Pancreas (tissue), 10 donors: ENCODE measurements at places on chromosomes 2 and 18. TPM values are rescaled to one million over a fixed set of nuclear protein-coding genes. Genes with fewer than 3 reads are reported as not detected.

DNA sequence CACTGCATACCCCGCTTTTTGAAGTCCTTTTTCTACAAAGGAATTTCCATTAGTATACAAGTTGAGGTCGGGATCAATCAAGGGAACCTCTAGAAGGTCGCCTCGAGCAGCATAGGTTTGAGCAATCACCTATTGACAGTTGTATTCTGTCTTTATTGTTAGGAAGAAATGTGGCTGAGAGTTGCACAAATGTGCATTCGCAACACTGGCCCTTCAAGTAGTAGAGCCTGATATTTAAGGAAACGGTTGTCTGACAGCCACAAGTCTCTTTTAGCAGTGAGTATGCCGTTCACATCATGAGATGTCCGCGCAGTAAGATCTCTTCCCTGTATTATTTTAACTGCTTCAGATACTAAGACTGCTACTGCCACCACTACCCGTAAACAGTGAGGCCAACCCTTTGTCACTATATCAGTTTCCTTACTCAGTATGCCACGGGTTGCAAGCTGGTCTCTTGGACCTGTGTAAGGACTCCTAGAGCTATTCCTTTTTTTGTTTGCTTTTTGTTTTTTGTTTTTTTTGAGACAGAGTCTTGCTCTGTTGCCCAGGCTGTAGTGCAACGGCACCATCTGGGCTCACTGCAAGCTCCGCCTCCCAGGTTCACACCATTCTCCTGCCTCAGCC is 10.0 kb upstream of the STARD7 start:
- H3K27ac ChIP-seq = no peak overlapping the region
- no peak for DNase-seq
- H3K27me3 ChIP-seq = no peaks in the 10 kb centered on the region
- H3K4me1 ChIP-seq = no peaks in the 10 kb centered on the region

- H3K4me1 ChIP-seq = no peaks in the 10 kb centered on the region
- no peak overlapping the region for H3K27ac ChIP-seq
- no peak for DNase-seq
- H3K36me3 ChIP-seq = no peaks in the 10 kb centered on the region
Observed at GRCh38 chr2:195899226-195899625, 169.4 kb downstream of the DNAH7 start.

DNA sequence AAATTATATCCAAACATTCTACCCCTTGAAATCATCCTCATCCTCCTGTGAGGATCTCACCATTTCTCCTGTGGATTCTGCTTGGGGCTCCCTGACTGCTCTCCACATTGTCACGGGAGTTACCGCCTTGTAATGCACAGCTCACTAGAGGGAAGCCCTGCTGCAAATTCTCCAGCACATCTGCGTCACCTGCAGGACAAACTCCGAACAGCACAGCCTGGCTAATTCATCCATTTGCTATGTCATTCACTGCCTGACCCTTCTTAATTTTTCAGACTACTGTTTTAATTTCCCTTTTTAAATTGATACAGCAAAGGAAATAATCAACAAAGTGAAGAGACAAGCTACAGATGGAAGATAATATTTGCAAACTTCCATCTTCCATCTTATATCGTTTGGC is 627.4 kb downstream of the FBXO15 start:
- H3K27me3 ChIP-seq = no peaks in the 10 kb centered on the region
- no peak for DNase-seq
- H3K27ac ChIP-seq = no peak overlapping the region
- no peaks in the 10 kb centered on the region for H3K36me3 ChIP-seq
- H3K4me1 ChIP-seq = no peaks in the 10 kb centered on the region

DNA sequence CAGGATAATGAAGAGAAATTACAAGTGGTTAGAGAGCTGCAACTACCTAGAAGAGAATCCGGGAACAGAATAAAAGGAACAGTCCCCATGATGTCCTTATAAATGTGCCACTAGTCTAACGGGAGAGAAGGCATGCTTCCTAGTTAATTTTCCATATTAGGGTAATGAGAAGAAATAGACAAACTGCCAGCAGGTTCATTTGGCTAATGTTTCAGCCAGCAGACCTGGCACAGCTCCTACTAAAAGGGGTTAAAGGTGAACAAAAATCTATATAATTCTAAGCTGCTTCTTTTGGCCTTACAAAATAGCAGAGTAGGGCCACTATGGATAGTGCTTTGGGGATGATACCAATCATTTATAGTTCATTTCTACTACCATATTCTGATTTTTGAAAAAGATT is 845.3 kb upstream of the GCFC2 start:
- no peak overlapping the region for H3K27ac ChIP-seq
- no peaks in the 10 kb centered on the region for H3K4me1 ChIP-seq
- no peaks in the 10 kb centered on the region for H3K27me3 ChIP-seq

GRCh38 chr2:86000131-86000937 is 105.4 kb downstream of the POLR1A start:
- no peak overlapping the region for H3K4me3 ChIP-seq
- no peaks in the 10 kb centered on the region for H3K27me3 ChIP-seq
- no peak overlapping the region for H3K27ac ChIP-seq

DNA sequence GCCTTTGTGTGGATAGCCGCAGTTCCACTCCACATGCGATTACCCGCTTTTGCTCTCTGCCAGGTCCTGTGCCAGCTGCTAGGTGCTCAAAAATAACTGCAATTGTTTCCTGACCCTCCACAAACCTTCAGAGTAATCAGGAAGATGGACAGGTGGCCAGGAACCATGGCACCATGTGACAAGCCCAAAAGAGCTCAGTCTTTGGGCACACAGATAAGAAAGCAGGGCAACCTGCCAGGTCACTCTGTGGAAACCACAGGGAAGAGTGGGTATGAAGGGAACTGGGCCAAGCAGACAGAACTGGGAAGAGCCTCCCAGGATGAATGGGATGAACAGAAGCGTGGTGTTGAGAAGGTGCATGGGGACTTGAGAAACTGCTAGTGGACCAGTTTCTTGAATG is 79.4 kb upstream of the AGAP1 start:
- no peak overlapping the region for H3K4me3 ChIP-seq
- peak overlapping the region; percentile 71 for H3K27ac ChIP-seq
- peaks cover 9% of the 10 kb centered on the region for H3K4me1 ChIP-seq
- no peaks in the 10 kb centered on the region for H3K27me3 ChIP-seq
- no peak for DNase-seq

GRCh38 chr2:88160517-88160916 is 9.6 kb upstream of the THNSL2 start:
- H3K27me3 ChIP-seq = no peaks in the 10 kb centered on the region
- DNase-seq = no peak
- no peaks in the 10 kb centered on the region for H3K4me1 ChIP-seq

DNA sequence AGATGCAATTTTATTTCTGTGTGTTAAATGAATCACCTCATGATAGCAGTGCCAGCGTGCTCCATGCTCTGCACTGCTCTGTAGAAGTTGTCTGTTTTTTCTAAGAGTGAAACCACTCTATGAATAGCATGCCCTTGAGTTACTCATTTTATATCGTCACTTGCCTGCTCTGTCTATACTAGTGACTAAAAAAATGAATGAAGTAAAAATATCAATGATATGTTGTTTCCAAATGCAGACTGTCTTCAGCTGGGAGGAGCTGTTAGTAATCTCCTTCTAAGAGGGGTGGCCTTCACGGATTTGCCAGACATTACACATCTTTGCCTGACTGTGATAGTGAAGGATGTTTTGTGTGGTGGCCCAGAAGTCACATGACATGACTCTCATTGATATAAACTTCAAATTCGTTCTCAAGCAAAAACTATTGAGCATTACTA is 852.1 kb downstream of the CNTNAP5 start:
- H3K4me3 ChIP-seq = no peak overlapping the region
- H3K27ac ChIP-seq = no peak overlapping the region
- no peaks in the 10 kb centered on the region for H3K27me3 ChIP-seq
- no peak for DNase-seq
- H3K4me1 ChIP-seq = peaks cover 14% of the 10 kb centered on the region
- no peaks in the 10 kb centered on the region for H3K36me3 ChIP-seq

DNA sequence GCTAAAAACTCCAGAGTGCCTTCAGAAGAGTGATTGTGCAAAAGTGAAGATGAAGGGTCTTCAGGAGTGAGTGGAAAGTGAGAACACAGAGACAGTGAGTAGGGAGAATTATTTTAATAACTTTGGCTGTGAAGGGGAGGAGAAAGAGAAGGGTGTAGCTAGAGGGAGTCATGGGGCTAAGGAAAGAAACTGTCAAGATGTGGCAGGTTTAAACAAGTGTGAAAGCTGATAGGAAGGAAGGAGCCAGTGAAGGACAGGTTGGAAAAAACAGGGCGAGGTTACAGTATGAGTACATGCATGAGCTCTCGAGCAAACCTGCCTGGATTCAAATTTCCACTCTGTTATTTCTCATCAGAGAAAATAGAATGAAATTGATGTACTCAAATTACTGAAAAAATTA is 17.8 kb downstream of the IL1F10 start:
- H3K27ac ChIP-seq = no peak overlapping the region
- H3K4me1 ChIP-seq = no peaks in the 10 kb centered on the region
- no peak for DNase-seq
- no peaks in the 10 kb centered on the region for H3K27me3 ChIP-seq

- no peak overlapping the region for H3K4me3 ChIP-seq
- no peaks in the 10 kb centered on the region for H3K4me1 ChIP-seq
- no peaks in the 10 kb centered on the region for H3K27me3 ChIP-seq
- no peak for DNase-seq
- H3K36me3 ChIP-seq = no peaks in the 10 kb centered on the region
Observed at GRCh38 chr2:159938395-159938794, 124.0 kb downstream of the PLA2R1 start.

GRCh38 chr2:110157153-110157793 is 41.7 kb upstream of the MALL start:
- H3K27me3 ChIP-seq = no peaks in the 10 kb centered on the region
- H3K36me3 ChIP-seq = no peaks in the 10 kb centered on the region
- no peak for DNase-seq
- no peak overlapping the region for H3K27ac ChIP-seq
- H3K4me1 ChIP-seq = no peaks in the 10 kb centered on the region

DNA sequence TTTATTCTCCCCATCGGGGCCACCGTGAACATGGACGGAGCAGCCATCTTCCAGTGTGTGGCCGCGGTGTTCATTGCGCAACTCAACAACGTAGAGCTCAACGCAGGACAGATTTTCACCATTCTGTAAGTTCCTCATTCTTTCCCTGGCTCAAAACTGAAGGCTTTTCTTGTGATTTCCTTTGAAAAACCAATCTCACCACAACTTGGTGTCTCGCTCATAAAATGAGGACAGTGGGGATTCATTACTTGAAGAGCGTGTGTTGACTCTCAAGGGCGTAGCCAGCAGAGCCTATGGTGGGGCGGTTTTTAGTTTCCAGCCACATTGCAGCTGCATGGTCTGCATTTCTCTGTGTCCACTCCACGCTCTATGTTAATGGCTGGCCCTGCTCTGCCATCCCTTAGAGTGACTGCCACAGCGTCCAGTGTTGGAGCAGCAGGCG is 29.0 kb downstream of the SLC1A4 start:
- no peaks in the 10 kb centered on the region for H3K4me1 ChIP-seq
- no peaks in the 10 kb centered on the region for H3K36me3 ChIP-seq
- no peak overlapping the region for H3K27ac ChIP-seq
- DNase-seq = no peak

GRCh38 chr2:226579519-226579918 is 220.1 kb downstream of the IRS1 start:
- H3K4me1 ChIP-seq = no peaks in the 10 kb centered on the region
- H3K36me3 ChIP-seq = no peaks in the 10 kb centered on the region
- H3K27me3 ChIP-seq = no peaks in the 10 kb centered on the region
- no peak overlapping the region for H3K4me3 ChIP-seq
- H3K27ac ChIP-seq = no peak overlapping the region

- no peak overlapping the region for H3K27ac ChIP-seq
- DNase-seq = no peak
Observed at GRCh38 chr2:236977063-236977851, 108.4 kb upstream of the COPS8 start.

GRCh38 chr2:98882971-98883779 is 52.9 kb downstream of the CRACDL start:
- no peak for DNase-seq
- H3K27me3 ChIP-seq = no peaks in the 10 kb centered on the region
- H3K4me3 ChIP-seq = no peak overlapping the region
- no peak overlapping the region for H3K27ac ChIP-seq

GRCh38 chr2:50641633-50642032 is 390.3 kb downstream of the NRXN1 start:
- no peak overlapping the region for H3K4me3 ChIP-seq
- H3K4me1 ChIP-seq = no peaks in the 10 kb centered on the region
- no peak overlapping the region for H3K27ac ChIP-seq
- DNase-seq = no peak
- H3K27me3 ChIP-seq = no peaks in the 10 kb centered on the region

GRCh38 chr18:43507842-43508481 is 230.7 kb upstream of the SYT4 start:
- H3K4me1 ChIP-seq = no peaks in the 10 kb centered on the region
- no peak overlapping the region for H3K27ac ChIP-seq
- no peak for DNase-seq
- no peaks in the 10 kb centered on the region for H3K36me3 ChIP-seq
- H3K27me3 ChIP-seq = no peaks in the 10 kb centered on the region

DNA sequence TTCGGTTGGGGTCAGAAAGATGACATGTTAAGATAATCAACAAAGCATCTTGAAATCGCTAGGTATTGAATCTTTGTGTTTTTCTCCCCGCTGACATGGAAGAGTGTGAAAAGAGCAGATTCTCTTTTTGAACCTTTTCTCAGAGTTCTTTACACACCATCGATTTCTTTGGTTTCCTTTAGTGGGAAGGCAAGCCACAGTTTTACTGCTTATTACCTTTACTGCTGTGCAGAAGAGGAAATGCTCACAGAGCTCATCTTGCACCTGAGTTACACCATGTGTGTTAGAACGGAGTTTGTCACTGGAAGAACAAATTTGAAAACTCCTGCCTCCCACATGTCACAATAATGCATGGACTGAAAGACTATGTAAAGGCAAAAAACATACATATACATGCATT is 45.3 kb upstream of the PDK1 start:
- H3K27me3 ChIP-seq = no peaks in the 10 kb centered on the region
- H3K36me3 ChIP-seq = no peaks in the 10 kb centered on the region
- no peak overlapping the region for H3K27ac ChIP-seq
- H3K4me3 ChIP-seq = no peak overlapping the region

DNA sequence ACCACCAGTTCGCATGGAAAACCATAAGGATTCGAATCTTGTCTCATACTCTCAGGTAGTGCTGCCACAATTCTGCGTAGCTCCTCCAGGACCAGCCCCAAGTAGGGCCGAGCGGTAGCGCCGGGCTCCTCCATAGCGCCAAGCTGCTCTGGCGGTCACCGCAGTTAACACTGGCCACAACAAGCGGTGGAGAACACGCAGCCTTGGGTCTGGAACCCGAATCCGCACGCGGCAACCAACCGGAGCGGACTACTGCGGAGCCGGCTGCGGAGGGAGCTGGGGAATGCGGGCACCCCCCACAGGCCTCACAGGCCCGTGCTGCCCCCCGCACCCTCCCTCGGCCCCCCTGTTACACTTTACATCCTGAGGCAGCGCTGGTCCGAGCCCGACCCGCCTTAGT is 531.5 kb downstream of the STK39 start:
- H3K27me3 ChIP-seq = no peaks in the 10 kb centered on the region
- no peaks in the 10 kb centered on the region for H3K4me1 ChIP-seq
- H3K36me3 ChIP-seq = no peaks in the 10 kb centered on the region
- H3K27ac ChIP-seq = no peak overlapping the region
- no peak overlapping the region for H3K4me3 ChIP-seq

GRCh38 chr2:197973772-197974171 is 169.4 kb downstream of the PLCL1 start:
- H3K27me3 ChIP-seq = no peaks in the 10 kb centered on the region
- no peak for DNase-seq
- no peaks in the 10 kb centered on the region for H3K36me3 ChIP-seq
- H3K27ac ChIP-seq = no peak overlapping the region
- H3K4me1 ChIP-seq = peaks cover 8% of the 10 kb centered on the region

The DRC1 gene
- total RNA-seq = not detected

The MEP1B gene
- total RNA-seq = not detected

The ATP6V1C2 gene
- 0.09 TPM for total RNA-seq

The PPP1R1C gene
- 0.35 TPM for total RNA-seq

The HOXD11 gene
- not detected for total RNA-seq

The CCDC85A gene
- 0.51 TPM for total RNA-seq

The AGXT gene
- not detected for total RNA-seq

The LONRF2 gene
- 6.9 TPM for total RNA-seq
